ENCODE measurements at places on chromosomes 2 and 18.

DNA sequence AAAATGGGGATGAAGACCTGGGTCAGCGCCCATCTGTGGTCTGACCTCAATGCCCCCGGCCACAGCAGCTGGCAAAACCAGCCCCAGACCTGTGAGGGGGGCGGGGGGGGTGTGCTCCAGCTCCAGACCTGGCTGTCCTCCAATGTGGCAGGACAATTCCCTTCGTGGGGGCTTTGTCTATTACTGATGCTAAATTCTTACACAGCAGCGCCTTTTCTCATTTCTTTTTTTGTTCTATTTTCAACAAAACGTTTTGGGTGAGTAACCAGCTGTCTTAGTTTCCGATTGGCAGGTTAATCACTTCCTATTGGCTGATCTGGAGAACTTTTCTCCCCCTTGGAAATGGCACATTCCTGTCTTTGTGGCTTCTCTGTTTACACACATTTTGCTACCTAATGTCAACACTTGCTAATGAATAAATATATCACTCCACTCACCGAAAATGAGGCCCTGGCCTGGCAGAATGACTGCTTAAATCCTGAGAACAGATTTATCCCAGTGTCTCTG, 4.4 kb downstream of the SMAD7 start:
- no peak for DNase-seq

DNA sequence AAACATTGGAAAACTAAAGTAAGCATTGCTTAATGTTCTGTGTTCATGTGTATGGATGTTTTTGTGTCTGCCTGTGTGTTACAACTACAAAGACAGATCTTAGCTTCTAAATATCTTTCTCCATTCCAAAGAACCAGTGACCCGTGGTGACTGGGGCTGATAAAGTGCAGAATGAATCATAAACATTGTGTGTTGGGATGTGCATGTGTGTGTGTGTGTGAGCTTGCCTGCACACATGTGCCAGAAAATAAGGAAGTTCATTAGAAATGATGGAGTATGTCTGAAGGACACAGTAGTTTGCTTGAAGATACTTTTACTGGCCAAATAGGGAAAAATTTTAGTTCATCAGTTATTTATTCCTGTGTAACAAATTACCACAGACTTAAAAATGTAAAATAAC, 756.6 kb upstream of the CELF4 start:
- no peak for DNase-seq

DNA sequence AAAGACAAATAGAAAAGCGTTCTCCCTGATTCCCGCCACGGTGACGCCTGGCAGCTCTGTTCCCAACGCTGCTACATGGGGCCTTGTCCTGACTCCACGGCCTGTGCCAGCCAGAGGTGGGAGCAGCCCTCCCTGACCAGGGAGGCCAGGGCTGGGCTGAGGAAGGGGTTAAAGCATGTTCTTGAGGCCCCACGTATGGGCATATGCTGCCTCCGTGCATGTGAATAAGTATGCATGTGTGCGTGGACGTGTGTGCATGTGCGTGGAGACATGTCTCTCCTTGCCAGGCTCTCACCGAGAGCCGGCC, 1.6 kb upstream of the SNED1 start:
- no peak for DNase-seq

GRCh38 chr2:11270891-11271290, 73.5 kb downstream of the ROCK2 start:
- DNase-seq = no peak

- DNase-seq = peak; percentile 43
Measured at GRCh38 chr2:190781604-190782198, 98.9 kb upstream of the GLS start.

GRCh38 chr2:48306409-48307284, 223.3 kb upstream of the STON1 start:
- DNase-seq = no peak

GRCh38 chr18:8991155-8991554, 111.3 kb upstream of the NDUFV2 start:
- DNase-seq = no peak

DNA sequence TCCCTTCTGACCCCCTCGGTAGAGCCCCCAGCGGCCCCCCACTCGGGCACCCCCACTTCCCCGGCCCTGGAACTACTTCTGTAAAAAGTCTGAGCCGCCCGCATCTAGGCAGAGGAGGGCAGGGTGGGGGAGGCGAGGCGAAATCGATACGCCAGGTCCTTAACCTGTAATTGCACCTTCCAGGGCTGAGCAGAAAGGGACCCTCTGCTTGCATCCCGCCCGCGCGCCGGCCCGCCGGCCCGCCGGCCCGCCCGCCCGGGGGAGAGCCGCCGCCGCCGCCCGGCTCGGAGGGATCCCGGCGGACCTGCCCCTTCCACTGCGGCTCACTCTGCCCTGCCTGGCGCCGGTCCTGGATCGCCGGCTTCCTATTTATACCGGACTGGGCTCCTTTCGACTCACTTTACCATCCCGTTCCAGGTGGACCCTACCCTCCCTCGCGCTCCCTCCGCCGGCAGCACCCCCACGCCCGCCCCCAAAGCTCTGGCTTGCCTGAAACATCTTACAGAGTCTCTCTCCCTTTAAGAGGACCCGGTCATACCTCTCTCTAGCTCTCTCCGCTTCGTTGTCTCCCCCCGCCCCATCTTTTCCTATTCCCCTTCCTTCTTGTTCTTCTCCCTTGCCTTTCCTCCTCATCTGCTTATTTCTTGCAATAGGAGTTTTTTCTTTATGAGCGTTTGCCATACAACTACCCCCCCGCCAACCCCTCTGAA, 797 bp downstream of the KLHL14 start:
- no peak for DNase-seq

DNA sequence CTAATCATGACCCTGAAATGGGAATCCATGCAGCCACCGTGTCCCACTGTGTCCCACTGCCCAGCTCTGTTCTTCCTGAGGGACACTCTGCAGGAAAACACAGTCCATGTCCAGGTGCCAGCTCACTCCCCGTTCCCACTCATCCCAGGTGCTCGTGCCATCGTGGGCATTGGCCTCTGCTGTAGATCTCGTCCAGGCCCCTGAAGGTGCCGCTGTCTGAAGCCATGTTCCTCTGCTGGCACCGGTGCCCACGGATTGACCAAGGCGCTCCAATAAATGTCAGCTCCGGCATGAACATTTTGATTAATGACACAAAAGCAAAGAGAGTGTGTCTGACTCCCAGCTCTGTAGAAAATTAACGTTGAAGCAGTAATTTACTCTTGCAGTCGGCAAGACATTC, 280.1 kb upstream of the SALL3 start:
- no peak for DNase-seq

DNA sequence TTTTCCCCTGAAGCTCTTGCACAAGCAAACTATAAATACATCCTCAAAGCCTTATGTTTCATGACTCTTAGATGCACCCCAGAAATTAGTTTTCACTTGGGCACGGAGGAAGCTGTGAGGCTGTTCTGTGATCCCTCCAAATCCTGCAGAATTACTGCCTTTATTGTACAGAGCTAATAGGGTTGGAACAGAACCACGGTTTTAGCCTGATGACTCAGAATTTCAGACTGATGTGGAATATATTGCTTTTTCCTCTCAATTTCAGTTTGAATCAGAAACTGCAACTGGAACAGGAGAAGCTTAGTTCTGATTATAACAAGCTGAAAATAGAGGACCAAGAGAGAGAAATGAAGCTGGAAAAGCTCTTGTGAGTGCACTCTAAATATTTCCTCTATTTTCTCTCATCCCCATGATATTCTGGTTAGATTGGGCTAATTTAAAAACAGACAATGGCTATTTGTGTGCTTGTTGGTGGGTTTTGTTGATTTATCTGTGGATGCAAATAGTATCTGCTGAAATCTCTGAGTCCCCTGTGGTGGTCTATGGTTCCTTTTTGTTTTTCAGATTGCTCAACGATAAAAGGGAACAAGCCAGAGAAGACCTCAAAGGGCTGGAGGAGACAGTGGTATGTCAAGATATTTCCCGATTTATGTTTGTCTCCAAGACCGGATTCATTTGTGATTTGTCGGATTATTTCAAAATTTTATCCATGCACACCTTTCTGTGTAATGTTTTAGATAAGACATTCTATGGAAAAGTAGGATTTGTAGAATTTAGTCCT, 38.2 kb upstream of the LYPD6B start:
- DNase-seq = no peak

DNA sequence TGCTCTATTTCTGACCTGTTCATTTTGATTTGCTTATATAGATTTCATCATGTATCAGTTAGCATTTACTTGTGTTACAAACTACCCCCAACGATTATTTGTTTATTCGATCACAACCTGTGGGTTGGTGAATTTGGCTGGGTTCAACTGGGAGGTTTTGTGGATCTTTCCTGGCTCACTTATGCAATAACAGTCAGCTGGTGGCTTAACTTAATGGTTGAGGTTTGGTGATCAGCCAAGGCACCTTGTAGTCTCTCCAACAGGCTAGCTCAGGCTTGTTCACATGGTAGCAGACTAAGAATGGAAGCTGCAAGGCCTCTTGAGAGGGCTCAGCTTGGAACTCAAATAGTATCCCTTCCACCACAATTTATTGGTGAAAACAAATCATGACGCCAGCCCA, 5.4 kb upstream of the PUM2 start:
- DNase-seq = no peak

DNA sequence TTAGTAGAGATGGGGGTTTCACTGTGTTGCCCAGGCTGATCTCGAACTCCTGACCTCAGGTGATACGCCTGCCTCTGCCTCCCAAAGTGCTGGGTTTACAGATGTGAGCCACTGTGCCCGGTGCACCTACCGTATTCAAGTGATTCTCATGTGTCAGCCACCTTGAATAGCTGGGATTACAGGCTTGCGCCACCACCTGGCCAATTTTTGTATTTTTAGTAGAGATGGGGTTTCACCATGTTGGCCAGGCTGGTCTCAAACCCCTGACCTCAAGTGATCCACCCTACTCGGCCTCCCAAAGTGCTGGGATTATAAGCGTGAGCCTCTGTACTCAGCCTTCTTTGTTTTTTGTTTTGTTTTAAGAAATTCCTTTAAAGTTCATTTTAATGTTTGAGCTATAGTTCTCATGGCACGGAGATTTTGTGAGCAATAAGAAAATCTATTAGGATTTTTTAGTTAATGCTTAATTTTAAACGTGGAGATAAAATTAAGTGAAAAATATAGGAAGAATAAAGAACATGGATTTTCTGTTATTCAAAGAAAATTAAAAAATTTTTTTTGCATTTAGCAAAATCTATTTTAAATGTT, 242.6 kb downstream of the PHLPP1 start:
- no peak for DNase-seq

DNA sequence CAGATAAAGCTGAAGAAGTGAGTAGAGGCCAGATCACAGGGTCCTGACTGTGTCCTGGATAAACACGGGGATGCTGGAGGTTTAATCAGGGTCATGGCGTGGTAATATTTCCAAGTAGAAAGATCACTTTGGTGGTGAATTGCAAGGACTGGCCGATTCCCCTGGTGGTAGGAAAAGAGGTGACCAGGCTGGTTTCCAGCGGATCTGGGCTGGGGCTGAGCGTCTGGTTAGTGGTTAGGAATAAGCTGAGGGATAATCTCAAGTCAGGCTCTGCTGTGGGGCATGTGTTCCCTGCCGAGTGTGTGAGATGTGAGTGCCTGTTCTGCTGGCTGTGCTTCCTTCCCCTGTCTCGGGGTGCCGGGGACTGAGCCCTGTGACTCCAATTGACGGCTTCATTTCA, 484.0 kb downstream of the TSN start:
- DNase-seq = no peak

- no peak for DNase-seq
Measured at GRCh38 chr2:173223871-173224270, 130.8 kb upstream of the CDCA7 start.

DNA sequence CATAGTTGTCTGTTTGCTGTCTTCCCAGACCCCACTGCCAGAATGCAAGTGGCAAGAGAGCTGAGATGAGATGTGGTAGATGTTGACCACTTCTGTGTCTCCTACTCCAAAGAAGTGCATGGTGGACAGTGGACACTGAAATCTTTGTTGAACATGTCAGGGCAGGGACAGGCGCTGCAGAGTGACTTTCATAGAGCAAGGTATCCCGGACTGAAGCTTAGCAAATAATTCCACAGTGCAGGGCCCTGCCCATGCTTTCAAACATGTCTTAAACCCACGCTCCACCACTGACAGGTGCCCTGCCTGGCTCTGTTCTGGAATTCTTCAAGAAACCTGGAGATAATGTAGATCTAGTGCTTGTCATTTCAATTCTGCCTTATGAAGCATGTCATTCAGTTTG, 470.5 kb upstream of the ID2 start:
- no peak for DNase-seq

- DNase-seq = peak; percentile 7
Measured at GRCh38 chr2:137910641-137911040, 53.6 kb upstream of the HNMT start.

All from globus pallidus (tissue), 1 donor.